Ovary (tissue), 10 donors: ENCODE measurements at places on chromosomes 5 and 9.

DNA sequence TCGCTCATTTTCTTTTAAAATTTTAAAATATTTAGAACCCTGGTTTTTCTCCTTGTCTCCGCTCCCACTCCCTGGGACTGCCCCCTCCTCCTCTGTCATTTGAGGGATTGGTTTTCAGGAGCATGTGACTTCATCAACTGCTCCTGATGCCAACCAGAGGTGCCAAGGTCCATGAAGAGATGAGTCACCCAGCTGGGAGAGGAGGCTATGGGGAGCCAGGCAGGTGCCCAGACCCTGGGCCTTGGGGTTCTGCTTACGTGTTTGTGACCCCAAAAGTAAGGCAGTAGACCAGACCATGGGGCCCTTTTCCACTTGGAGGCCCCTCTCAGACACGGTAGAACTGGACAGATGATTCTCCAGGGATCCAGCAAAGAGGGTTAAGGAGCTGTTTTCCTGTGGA, 167.0 kb downstream of the FGF18 start:
- H3K4me1 ChIP-seq: no peaks in the 10 kb centered on the region
- no peaks in the 10 kb centered on the region for H3K36me3 ChIP-seq
- H3K27ac ChIP-seq: no peak overlapping the region
- no peak for DNase-seq
- no peaks in the 10 kb centered on the region for H3K27me3 ChIP-seq

GRCh38 chr5:169242849-169243186, 58.1 kb downstream of the SLIT3 start:
- no peaks in the 10 kb centered on the region for H3K4me1 ChIP-seq
- no peak overlapping the region for H3K27ac ChIP-seq

GRCh38 chr5:83683836-83684235, 36.8 kb downstream of the HAPLN1 start:
- H3K27ac ChIP-seq: no peak overlapping the region
- no peaks in the 10 kb centered on the region for H3K27me3 ChIP-seq
- no peak for DNase-seq
- no peaks in the 10 kb centered on the region for H3K4me1 ChIP-seq
- no peaks in the 10 kb centered on the region for H3K36me3 ChIP-seq
- H3K4me3 ChIP-seq: no peak overlapping the region

DNA sequence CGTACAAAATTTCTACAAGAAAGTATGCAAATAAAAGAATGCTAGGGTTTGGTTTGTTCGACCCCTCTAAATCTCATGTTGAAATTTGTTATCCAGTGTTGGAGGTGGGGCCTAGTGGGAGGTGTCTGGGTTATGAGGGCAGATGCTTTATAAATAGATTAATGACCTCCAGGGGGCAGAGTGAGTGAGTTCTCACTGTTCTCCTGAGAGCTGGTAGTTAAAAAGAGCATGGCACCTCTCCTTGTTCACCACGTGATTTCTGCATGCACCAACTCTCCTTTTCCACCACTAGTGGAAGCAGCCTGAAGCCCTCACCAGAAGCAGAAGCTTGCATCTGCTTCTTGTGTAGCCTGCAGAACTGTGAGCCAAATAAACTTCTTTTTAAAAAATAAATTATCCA, 50.4 kb upstream of the FAM170A start:
- H3K27me3 ChIP-seq: no peaks in the 10 kb centered on the region
- no peaks in the 10 kb centered on the region for H3K4me1 ChIP-seq
- H3K27ac ChIP-seq: no peak overlapping the region
- no peak overlapping the region for H3K4me3 ChIP-seq

DNA sequence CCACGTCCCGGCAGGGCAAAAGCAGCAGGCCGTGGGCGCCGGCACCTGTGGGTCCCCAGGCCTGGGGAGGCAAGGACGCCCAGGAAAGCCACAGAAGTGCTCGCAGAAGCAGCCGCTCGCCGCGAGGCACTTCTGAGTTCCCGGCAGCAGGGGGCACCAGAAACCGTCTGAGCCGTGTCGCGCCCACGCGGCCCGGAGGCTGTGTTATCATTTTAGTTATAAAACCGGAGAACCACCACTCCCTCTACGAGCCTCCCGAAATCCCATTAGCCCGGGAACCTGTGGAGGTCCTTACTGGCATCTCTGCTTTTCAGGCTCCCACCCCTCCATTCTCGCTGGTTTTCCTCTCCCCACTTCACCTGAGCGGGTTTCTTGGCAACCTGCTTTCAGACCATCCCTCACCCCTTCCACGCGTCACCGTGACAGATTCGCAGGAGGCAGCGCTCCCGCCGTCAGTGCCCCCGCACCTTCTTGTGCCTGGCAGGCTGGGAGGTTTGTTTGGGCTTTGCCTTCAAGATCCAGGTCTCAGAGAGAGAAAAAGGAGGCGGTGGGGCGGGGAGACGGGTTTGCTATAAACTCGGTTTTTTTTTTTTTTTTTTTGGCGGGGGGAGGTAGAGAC, 2.3 kb downstream of the GDNF start:
- H3K27me3 ChIP-seq: no peaks in the 10 kb centered on the region
- peaks cover 1% of the 10 kb centered on the region for H3K4me1 ChIP-seq
- H3K27ac ChIP-seq: no peak overlapping the region

GRCh38 chr9:133285252-133285775, 10.3 kb upstream of the ABO start:
- DNase-seq: no peak
- H3K27me3 ChIP-seq: no peaks in the 10 kb centered on the region
- no peak overlapping the region for H3K27ac ChIP-seq

GRCh38 chr9:103991698-103992097, 102.4 kb upstream of the SMC2 start:
- no peaks in the 10 kb centered on the region for H3K36me3 ChIP-seq
- no peak overlapping the region for H3K4me3 ChIP-seq
- H3K27me3 ChIP-seq: no peaks in the 10 kb centered on the region
- DNase-seq: no peak
- H3K27ac ChIP-seq: no peak overlapping the region
- no peaks in the 10 kb centered on the region for H3K4me1 ChIP-seq

DNA sequence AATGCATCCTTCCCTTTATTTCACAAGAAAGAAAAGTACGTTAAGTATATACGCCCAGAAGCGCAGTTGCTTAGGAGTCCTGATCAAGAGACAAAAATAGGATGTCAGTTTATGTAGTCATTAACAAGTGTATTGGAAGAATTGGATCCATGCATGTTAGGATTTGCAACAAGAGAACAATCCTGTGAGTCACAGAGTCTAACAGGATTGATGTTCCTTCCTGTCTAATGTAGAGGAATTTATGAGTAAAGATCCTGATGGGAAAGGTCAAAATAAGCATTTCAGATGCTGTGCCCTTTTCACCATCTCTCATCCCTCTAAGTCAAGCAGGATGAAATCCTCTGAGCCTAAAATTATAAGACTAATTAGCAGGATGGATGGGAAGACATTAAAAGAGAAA, 406.0 kb upstream of the GRIA1 start:
- no peak overlapping the region for H3K27ac ChIP-seq
- no peak overlapping the region for H3K4me3 ChIP-seq
- H3K36me3 ChIP-seq: no peaks in the 10 kb centered on the region

DNA sequence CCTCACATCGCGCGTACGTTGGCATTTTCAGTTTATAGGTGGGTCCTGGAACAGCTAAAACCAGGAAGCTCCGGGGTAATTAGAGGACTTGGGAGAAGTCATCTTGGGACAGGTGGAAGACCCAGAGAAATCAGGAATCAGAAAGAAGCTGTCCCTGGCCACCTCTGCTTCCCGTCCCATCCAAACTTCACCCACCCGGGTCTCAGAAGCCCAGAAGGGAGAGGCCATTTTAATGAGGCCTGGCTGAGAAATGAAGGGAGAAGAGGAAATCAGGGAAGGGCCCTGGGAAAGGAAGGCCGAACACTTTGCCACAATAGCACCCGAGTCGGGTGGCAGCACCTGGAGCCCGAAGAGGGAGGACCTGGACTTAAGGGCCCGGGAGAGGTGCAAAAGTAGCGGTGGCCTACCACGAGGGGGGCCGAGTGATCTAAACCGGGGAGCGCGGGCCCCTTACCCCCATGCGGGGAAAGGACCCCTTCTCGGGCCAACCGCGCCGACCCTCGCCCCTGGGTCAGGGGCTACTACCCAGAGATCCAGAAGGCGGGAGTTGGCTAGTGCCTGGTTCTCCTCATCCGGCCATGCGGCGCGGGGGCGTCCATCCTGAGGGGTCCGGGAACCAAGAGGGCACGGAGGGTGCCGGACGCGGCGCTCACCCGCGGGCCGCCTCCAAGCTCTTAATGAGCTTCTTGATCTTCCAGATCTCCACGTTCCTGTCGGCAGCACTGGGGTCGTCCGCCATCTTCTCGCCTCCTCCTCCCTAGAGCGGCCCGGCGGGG, 668 bp downstream of the ETF1 start:
- H3K27ac ChIP-seq: peak overlapping the region; percentile 92
- H3K4me1 ChIP-seq: peaks cover 18% of the 10 kb centered on the region
- DNase-seq: peak; percentile 68
- H3K27me3 ChIP-seq: no peaks in the 10 kb centered on the region
- no peaks in the 10 kb centered on the region for H3K36me3 ChIP-seq
- peak overlapping the region; percentile 89 for H3K4me3 ChIP-seq

- H3K4me1 ChIP-seq: peaks cover 2% of the 10 kb centered on the region
- DNase-seq: no peak
- no peak overlapping the region for H3K27ac ChIP-seq
- H3K4me3 ChIP-seq: no peak overlapping the region
Measured at GRCh38 chr5:88743231-88743834, 139.7 kb downstream of the MEF2C start.

DNA sequence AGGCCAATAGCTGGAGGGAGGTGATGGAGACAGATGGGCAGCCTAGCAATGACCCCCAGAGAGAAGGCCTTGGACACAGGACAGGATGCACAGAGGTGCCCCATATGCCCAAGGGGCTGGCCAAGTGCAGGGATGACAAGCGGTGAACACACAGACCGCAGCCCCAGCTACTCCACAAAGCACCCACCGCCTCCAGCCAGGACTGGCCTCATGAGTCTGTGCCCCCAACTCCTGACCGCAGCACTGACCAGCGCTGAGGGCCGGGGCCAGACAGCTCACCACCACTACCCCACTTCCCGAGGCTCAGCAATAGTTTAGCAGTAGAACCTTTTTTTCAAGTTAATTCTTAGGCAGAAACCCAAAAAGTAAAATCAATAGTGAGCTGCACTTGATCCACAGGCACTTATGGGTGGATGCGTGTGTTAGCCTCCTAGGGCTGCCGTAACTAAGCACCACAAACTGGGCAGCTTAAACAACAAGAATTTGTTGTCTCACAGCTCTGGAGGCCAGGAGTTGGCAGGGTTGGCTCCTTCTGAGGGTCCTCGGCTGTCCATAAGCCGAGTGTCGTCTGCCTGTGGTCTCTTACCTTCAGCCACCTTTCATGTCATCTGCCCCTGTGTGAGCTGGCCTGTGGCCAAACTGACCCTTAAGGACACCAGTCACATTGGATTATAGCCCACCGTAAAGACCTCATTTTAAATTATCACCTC, 14.1 kb downstream of the ROR2 start:
- H3K36me3 ChIP-seq: no peaks in the 10 kb centered on the region
- peaks cover 1% of the 10 kb centered on the region for H3K4me1 ChIP-seq
- H3K27ac ChIP-seq: no peak overlapping the region
- no peaks in the 10 kb centered on the region for H3K27me3 ChIP-seq
